Hippocampal formation (tissue), 2 donors: ENCODE measurements at places on chromosomes 7 and 10.

GRCh38 chr10:73780966-73781365 lies 882 bp upstream of the CHCHD1 start:
- DNase-seq: no peak

DNA sequence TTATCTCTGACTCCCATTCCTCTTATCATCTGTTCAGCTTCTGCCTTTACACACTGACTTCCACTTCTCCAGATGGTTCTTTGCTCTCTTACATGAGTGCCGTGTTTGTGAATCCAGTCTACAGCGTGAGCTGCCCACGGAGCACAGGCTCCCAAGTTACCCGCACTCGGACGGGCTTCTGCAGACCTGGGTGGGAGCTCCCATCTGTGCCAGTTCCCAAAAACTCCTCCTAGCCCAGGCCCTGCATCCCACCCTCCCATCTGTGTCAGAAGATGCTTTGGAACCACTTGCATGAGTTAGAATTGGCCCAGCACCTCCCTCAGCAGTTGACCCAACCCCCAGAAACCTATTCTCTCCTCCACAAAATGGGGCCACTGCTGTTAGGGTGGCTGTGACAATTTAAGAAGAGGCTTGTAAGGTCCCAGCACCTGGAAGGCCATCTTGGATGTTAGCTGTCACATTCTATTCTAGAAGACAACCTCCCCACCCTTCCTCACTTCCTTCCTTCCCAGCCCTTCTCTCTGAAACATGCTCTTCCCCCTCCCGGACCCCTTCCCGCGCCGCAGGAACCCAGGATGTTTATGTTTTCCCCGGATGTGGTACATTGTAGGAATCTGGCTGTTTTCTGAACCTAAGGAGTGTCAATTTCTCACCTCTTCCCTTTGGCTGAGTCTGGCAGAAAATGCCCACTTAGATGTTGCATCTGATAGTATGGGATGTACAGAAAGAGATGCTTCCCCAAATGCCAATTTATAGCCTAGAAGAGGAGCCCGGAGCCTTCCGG lies 79.2 kb downstream of the CCDC3 start:
- peak; percentile 46 for DNase-seq

- no peak for DNase-seq
These were observed 130.8 kb downstream of the ITGA8 start for GRCh38 chr10:15588635-15589508.

DNA sequence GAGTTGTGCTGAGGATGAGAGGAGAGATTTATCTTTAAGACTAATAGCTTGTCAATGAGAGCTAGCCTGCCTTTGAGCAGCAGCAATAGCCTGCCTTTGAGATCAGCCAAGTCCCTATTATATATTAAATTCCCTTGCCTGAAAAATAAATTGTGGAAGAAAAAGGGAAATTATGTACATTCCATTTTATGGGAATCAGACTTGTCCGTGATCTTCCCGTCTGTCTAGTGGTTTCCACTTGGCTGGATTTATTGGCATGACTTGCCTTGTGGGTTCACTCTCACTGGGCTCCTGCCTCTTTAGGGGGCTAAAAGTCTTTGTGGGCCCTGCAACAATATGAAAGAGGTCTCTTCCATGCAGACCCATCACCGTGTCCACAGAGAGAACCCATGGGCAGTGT lies 171.7 kb upstream of the FRMD4A start:
- no peak for DNase-seq

DNA sequence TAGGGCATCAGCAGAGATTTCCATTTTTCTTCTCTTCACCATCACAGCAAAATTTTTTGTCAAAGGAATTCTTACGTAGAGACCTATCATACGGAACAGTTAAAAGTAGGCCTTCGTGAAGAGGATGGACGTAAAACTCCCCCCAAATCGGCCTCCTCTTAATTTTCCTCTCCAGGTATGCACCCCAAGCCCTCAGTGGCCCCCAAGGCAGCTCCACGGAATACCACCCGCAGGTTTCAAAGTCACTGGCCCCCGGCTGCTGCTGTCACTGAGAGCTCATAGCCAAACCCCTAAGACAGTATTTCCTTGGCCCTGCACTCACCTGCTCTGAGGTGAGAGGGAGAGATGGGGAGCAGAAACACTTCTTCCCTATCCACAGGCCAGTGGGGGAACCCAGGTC lies 8.8 kb downstream of the PODXL start:
- no peak for DNase-seq

DNA sequence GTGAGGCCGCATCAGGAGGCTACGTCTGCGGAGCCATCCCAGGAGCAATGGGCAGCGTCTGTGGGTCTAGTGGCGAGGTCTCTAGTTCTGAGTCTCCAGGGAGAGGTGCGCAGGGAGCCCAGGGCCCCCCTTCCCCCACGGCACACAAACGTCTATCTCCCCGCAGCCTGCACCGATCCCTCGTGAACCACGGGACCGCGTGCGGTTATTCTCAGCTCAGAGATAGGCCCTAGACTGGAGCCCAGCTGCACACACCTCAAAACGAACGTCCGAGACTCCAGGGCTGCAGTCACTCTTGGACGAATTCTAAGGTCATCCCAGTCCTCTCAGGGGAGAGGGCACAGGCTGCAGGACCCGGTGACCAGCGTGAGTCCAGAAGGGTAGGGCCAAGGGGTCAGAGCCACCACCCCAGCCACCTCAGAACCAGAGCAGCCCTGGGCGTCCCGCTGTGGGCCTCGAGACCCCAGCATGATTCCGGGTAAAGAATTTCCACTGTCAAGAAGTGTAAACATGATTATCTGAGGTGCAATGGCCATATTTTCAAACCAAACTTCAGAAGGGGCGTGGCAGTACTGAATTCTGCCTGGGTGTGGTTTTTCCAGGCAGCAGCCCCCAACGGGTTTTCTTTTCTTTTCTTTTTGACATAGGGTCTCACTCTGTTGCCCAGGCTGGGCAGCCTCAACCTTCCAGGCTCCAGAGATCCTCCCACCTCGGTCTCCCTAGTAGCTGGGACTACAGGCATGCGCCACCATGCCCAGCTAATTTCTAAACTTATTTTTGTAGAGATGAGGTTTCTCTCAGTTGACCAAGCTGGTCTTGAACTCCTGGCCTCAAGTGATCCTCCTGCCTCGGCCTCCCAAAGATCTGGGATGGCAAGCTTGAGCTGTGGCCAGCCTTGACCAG lies 57.5 kb downstream of the PWWP2B start:
- DNase-seq: no peak

DNA sequence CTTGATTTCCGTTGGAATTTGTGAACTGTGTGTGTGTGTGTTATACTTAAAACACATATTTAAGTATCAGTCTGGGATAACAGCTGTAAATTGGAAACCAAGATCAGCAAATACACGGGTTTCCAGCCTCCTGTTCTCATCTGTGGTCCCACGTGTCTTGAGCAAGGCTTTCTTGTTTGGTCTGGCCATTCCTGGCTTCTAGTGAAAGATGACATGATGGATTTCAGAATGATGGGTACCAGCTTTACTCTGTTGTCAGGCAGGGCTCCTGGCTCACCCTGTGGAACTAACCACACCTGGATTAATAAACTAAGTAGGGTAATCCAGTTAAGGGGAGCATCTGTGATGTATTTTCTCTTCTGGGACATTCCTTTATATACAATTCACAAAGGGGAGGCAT lies 346.2 kb upstream of the AOAH start:
- no peak for DNase-seq

DNA sequence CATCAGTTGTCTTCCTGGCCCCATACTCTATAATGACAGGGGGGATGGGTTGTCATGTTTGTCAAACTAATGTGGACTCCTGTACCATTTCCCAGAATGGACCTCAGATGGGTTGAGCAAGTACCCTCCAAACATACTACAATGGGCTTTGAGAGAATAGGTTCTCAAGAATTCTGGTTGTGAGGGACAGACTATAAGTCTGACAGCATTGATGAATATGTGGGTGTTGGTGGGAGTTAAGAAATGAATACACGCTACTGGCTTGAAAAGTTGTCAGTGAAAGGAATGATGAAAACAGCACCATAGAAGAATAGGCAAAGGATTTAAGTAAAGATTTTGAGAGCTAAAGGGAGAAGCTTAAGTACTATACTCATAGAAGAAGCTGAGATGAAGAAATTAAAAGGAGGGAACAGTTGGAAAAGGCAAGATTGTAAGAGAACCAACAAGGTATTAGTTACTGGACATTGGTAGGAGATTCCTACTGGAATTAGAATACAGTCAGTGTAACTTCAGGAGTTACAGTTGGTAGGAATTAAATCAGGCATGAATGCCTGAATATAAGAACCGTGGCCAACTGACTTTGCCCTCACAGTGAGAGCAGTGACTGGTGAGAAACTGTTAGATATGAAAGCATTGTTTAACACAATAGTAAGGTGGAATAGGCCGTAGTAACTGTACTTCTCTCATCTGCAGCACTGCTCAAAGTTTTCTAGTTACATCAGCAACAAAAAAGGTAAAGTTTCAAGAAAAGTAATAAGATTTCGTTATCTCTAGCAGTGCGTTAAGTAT lies 86.3 kb downstream of the LCOR start:
- DNase-seq: no peak

- no peak for DNase-seq
These were observed 304.7 kb downstream of the CDK14 start for GRCh38 chr7:90900628-90901356.

DNA sequence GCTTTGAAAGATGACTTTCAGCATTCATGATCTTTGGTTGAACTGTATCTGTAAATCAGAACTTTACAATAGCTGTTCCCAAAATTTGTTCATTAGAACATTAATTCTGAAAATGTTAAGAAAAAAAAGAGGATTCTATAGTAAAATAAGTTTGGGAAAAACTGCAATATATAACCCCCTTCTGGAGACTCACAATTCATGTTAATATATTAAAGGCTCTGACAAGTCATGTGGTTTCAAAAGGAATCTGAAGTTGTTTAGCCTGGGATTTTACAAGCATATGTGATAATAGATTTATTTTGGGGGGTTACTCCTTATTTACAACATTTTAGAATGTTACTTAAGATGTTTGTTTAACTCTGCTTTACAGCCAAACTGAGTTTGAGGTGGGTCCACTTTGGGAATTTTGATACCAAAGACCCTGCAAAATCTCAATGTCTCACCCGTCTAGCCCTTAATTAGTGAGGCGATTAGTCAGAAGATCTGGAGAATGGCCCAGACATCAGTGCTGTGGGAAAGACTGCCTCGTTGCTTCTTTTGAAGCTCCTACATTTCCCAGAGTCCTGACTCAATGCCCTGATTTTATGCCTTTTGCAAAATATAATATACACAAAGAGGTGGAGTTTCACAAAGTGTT lies 40.0 kb downstream of the CDK1 start:
- no peak for DNase-seq

- no peak for DNase-seq
These were observed 34.7 kb downstream of the CYCS start for GRCh38 chr7:25090374-25090773.

DNA sequence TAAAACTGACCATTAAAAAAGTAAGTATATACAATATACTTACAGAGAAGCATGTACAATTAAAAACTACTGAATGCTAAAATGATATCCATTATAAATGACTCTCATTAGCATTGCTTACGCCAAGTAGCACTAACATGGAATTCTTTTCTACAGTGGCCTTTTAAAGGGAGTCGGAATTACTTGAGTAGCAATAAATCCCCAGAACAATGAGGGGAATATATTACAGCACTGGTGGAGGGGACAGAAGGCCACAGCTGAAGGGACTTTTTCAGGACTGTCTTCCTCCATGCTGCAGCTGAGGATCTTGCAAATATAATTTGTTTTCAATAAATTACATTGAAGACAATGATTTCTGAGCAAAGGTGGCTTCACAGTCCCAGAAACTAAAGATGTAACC lies 97.0 kb downstream of the ALOX5 start:
- DNase-seq: no peak

GRCh38 chr10:8058274-8059111 lies 4.0 kb downstream of the GATA3 start:
- DNase-seq: no peak
